HT-29 (cell line): ENCODE measurements at places on chromosomes 5 and 9. TPM values are rescaled to one million over a fixed set of nuclear protein-coding genes. Genes with fewer than 3 reads are reported as not detected.

DNA sequence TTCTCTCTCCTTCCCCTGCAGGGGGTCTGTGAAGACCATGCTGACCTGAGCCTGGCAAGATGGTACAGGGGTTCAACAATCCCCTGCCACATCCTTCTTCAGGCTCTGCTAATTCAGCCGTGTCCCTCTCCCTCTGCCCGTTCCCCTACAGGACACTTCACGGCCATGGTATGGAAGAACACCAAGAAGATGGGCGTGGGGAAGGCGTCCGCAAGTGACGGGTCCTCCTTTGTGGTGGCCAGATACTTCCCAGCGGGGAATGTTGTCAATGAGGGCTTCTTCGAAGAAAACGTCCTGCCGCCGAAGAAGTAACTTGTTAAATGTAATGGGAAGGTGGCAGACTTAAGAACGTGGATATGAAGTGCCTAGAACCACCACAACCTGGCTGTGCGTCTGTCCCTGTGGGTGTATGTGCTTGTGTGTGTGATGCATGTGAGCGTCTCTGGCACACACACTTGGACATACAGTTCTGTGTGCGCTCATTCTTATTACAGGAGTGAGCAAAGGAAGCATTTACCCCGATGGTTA, 6.9 kb upstream of the CCIN start:
- DNase-seq = no peak

PRR16 gene
- total RNA-seq = not detected in 2 replicates

GRXCR2 gene
- total RNA-seq = not detected in 2 replicates

GPR151 gene
- not detected in 2 replicates for total RNA-seq

GRCh38 chr5:98301547-98301946, 471.9 kb upstream of the RGMB start:
- no peak for DNase-seq

DNA sequence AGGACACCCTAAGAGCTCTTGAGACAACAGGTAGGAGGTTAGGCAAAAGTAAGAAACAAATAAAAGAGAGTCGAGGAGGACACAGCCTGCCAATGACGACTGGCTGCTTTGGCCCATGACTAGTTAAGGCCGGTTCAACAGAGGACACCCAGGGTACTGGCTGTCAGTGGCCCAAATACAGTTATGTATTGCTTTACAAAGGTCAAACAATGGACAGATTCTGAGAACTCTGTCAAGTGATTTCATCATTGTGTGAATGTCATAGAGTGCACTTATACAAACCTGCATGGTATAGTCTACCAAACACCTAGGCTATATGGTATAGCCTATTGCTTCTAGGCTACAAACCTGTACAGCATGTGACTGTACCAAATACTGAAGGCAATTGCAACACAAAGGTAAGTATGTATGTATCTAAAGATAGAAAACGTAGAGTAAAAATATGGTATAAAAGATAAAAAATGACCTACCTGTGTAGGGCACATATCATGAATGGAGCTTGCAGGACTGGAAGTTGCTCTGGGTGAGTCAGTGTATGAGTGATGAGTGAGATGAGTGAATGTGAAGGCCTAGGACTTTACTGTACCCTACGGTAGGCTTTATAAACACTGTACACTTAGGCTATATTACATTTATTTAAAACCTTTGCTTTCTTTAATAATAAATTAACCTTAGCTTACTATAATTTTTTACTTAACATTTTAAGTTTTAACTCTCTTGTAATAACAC, 6.5 kb upstream of the FAM81B start:
- no peak for DNase-seq

GRCh38 chr5:28734396-28734795, 1696.0 kb upstream of the CDH9 start:
- DNase-seq = peak; percentile 9

STK32A gene
- not detected in 2 replicates for total RNA-seq

CCL27 gene
- not detected in 2 replicates for total RNA-seq

PHF24 gene
- not detected in 2 replicates for total RNA-seq

GRCh38 chr9:98998441-98999151, 54.9 kb downstream of the COL15A1 start:
- peak; percentile 81 for DNase-seq

RANBP17 gene
- 3.7 and 7.5 TPM in 2 replicates for total RNA-seq

- peak; percentile 67 for DNase-seq
Measured at GRCh38 chr5:4862500-4862899, 277.6 kb upstream of the ADAMTS16 start.

GRCh38 chr5:14577079-14577725, 4.4 kb upstream of the OTULINL start:
- DNase-seq = no peak

GRCh38 chr5:127002390-127002789, 28.0 kb downstream of the MARCHF3 start:
- no peak for DNase-seq

LPCAT1 gene
- 48.9 and 49.1 TPM in 2 replicates for total RNA-seq

GRCh38 chr9:91302831-91303230, 58.9 kb downstream of the AUH start:
- DNase-seq = peak; percentile 52

FOXD4 gene
- total RNA-seq = 0.31 and 0.73 TPM in 2 replicates

TRIM7 gene
- 2.9 and 5.5 TPM in 2 replicates for total RNA-seq
